Stimulated activated CD4-positive, alpha-beta T cell treated with anti-CD3 and anti-CD28 coated beads, TNF-alpha, amount 100 ng/mL, for 4 hours (primary cell): ENCODE measurements at places on chromosomes 1 and 21.

DNA sequence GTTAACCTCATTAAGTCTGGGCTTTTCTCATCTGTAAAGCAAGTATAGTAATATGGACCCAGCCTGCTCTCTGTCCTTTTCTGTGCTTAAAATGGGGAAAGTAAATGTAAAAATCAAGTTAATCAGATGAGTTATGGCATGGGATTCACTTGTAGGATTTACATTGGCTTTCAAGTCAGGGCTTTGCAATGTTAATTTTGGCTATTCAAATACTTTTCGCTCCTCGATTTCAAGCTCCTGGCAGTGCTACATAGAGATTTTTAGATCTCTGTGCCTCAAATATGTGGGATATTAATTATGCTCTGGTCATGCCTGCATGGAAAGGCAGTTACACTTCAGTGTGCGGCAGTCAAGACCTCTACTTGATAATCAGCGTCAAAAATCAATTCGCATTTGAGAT is 709.8 kb downstream of the LTN1 start:
- no peak for DNase-seq

DNA sequence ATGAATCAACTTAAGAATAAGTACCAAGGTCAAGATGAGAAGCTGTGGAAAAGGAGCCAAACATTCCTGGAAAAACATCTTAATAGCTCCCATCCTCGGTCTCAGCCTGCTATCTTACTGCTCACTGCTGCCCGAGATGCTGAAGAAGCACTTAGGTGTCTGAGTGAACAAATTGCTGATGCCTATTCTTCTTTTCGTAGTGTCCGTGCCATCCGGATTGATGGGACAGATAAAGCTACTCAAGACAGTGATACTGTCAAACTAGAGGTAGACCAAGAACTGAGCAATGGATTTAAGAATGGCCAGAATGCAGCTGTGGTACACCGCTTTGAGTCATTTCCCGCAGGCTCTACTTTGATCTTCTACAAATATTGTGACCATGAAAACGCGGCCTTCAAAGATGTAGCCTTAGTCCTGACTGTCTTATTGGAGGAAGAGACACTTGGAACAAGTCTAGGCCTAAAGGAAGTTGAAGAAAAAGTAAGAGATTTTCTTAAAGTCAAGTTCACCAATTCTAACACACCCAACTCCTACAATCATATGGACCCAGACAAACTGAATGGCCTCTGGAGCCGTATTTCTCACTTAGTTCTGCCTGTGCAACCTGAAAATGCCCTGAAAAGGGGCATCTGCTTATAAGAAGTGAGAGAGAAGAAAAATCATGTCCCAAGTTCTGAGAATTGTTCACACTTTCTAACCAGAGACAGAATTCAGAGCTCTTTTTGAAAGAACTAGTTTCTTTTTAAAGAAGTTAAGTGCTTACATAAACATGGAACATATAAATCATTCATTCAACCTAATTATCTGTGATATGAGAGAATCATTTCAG is 35.7 kb downstream of the TOR1AIP1 start:
- no peak for DNase-seq

DNA sequence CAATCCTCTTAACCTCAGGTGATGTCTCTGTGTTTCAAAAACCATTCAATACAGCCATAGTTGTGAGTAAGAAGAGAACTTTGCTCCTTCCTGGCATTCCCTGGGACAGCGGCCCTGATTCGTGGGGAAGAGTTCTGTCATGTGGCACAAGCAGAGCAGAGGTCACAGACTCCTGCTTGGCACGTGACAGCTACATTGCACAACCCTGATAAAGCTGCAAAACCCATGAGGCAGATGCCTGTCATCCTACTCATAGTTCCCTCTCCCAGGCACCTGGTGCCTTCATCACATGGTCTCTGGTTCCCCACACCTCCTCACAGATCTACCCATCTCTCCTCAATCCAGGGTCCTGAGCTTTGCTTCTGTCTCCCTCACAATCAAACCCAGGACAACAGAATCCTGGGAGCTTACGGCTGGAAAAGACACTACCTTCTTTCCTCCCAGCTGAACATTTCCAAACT is 70.8 kb downstream of the PLPP3 start:
- no peak for DNase-seq

DNA sequence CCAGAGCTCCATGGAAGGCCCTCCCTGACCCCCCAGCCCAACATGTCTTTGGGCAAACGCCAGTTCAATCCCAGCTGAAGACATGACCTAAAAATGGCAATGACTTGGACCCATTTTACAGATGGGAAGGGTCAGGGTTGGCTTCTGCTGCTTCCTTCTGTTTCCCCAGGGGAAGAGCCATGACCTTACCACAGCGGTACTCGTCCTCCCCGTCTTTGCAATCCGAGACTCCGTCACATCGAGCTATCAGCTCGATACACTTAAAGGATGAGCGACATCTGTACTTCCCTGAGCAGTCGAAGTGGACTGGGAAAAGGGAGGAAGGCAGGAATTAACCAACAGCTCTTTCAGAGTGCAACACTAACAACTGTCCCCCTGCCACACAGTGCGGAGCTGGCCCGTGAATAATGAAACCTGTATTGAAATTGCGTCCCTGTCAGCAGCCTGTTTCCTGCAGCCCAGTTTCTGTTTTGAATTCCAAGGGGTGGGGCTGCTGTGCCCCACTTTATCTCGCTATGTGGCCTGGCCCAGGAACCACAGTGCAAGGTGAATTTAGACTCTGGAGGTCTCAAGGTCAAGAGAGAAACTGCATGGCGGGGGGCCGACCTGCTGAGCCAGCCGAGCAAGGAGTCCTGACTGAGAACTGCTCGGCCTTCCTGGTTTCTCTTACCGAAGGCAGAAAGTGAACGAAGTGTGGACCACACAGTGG is 7.0 kb downstream of the TMPRSS3 start:
- DNase-seq = no peak

GRCh38 chr1:151565502-151566189 is 25.5 kb downstream of the TUFT1 start:
- DNase-seq = no peak

- no peak for DNase-seq
Observed at GRCh38 chr1:201487742-201488141, 18.8 kb upstream of the PHLDA3 start.

DNA sequence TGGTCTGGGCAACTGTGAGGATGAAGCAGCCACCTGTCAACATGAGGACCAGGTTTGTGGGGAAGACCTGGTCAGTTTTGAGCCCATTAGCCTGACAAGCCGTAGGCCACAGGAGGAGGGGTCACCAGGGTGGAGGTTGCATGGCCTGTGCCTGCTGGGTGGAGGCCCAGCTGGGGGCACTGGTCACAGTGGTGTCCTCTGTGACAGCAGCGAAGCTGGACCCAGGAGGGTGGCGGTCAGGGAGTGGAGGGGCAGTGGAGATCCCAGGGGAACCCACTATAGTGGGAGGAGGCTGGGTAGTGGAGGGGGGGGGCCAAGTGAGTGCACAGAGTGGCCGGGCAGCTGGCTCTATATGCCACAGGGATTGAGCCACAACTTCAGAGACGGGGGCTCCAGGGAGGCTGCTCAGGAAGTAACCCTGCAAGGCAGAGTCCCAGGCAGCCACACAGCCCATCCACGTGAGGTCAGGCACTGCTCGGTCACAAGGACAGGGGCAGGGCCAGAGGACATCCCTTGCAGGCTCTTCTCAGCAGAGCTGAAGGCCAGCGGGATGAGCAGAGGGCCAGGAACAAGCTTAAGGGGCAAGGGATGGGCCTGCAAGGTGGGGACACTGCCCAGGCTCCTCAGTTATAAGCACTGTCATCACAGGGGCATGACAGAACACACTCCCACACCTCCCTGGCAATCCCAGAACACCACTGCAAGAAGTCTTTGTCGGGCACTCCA is 2.3 kb upstream of the C1orf35 start:
- DNase-seq = no peak

DNA sequence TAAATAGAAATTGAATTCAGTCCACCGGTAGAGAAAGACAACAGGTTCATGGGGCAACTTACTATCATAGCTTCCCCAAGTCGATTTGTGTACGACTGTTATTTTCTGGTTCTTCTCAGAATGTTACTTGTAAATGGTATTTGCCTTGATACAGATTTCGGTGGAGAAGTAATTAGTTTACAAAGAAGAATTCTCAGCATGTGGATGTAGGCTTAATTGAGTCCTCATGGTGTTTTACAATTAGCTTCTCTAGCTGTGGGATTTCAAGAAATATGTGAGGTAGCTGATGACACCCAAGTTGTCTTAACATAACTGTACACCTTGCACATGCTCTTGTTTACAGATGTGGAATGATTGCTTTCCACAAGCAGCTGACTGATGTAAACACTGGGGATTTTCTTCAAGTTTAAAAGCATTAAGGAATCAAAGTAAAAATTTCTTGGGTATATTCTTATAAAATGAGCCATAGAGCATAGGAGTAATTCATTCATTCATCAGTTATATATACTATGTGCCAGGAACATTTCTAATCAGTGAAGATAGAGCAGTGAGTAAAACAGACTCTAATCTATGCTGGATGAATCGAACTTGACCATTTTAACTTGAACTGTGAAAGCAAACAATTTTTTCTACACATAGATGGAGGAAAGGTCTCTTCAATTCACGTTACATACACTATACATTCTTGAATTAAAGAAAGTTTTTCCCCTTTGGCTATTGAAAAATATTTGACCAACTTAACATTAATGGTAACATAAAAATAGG is 1.4 kb downstream of the MACO1 start:
- DNase-seq = no peak

DNA sequence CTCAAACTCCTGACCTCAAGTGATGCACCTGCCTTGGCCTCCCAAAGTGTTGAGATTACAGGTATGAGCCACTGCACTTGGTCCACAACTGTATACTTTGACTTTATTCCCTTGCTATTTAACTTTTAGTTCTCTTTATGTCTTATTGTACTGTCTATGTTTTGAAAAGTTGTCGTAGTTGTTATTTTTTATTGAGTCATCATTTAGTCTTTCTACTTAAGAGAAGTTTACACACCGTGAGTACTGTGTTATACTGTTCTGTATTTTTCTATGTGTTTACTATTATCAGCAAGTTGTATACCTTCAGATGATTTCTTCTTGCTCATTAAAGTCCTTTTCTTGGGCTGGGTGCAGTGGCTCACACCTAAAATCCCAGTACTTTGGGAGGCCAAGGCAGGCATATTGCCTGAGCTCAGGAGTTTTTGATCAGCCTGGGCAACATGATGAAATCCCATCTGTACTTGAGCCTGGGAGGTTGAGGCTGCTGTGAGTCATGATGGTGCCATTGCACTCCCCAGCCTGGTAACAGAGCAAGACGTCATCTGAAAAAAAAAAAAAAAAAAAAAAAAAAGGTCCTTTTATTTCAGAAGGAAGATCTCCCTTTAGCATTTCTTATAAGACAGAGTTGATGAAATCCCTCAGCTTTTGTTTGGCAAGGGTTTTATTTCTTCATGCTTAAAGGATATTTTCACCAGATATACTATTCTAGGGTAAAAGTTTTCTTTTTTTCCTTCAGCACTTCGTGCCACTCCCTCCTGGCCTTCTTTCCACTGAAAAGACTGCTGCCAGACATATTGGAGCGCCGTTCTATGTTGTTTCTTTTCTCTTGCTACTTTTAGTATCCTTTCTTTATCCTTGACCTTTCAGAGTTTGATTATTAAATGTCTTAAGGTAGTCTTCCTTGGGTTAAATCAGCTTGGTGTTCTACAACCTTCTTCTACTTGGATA is 47.6 kb downstream of the TNFSF18 start:
- DNase-seq = no peak

- no peak for DNase-seq
Observed at GRCh38 chr1:102937401-102937800, 170.9 kb downstream of the COL11A1 start.
